Stimulated activated CD4-positive, alpha-beta T cell treated with anti-CD3 and anti-CD28 coated beads, Interleukin-12 subunit alpha, Interleukin-12 subunit beta, amount 100 ng/mL, for 48 hours (primary cell): ENCODE measurements at places on chromosomes 4 and X.

DNA sequence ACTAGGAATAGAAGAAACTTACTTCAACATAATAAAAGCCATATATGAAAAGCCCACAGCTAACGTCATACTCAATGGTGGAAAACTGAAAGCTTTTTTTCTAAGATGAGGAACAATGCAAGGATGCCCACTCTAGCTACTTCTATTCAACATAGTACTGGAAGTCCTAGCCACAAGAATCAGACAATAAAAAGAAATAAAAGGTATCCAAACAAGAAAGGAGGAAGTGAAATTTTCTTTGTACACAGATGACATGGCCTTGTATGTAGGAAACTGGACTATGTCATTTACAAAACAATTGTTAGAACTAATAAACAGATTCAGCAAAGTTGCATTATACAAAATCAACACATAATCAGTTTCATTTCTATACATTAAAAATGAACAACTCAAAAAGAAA, 25.5 kb upstream of the NXT2 start:
- no peak for DNase-seq

DNA sequence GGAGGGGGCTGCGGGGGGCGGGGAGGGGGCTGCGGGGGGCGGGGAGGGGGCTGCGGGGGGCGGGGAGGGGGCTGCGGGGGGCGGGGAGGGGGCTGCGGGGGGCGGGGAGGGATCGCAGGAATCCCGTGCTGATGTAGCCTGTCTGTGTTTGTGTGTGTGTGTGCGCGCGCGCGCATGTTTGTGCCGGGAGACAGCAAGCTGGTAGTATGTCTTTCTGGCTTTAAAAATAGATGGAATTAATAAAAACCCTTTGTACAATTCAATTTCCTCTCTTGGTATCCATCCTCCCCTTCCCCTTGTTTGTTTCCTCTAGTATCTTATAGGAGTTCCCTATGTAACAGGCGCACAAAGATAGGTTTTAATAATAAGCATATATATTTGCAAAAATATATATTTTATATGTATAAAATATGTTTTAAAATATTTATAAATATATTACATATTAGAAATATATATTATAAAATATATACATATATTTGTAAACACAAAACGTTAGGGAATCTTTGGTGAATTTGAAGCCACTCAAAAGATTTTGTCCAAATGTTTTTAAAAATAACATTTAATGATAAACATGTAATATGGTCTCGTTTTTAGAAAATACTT, 782 bp downstream of the ARHGAP24 start:
- no peak for DNase-seq

- no peak for DNase-seq
These were observed 8.8 kb downstream of the ACSL1 start for GRCh38 chr4:184816962-184817361.

DNA sequence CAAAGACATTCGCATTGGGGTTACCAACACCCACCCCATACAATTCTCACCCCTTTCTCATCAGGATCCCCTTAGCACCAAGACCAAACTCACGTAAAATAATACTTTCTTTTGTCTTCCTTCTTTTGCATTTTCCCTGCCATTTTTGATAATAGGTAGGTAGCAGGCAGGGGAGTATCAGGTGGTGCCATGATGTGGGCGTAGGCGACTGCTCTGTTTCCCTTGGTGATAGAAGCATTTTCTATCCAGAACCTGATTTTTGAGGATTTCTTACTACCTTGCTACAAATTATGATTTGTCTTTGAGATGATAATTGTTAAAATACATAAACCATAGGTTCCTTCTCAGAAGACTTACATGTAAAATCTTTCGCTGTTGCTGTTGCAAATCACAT, 150.3 kb downstream of the DCTD start:
- no peak for DNase-seq

DNA sequence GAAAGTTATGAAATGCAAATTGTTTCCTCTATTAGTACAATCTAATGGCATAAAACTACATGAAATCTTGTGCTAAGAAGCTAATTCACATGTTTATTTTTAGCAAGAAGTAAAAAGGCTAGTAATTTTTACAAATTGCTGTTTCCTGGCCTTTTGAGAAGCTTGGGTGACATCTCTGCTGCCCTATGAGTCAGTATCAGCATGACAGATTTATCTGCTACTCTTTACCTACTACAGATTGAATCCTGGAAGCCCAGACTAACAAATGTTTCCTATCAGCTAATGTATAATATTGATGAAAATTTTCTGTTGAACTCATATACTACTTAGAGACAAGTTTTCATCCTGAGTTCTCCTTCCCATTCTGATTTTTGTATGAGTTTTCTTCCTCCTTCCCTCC, 232.4 kb downstream of the DCTD start:
- DNase-seq: no peak

GRCh38 chrX:153554519-153555167, 37.2 kb downstream of the ATP2B3 start:
- peak; percentile 4 for DNase-seq

DNA sequence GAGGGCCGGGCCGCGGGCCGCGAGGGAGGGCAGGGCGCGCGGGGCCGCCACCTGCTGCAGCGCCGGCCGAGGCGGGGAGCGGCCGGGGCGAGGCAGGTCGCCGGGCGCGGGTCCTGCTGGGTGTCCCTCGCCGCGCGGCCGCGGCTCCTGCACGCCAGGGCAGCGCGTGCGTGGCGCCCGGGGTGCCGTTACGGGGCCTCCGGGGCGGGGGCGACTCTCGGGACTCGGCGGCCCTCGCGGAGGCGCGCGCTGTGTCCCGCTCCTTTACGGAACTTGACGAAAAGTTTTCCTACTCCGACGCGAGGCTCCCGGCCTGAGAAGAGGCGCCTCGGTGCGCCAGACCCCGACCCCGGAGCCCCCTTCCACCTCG, 329 bp downstream of the TBC1D14 start:
- DNase-seq: no peak
